Foreskin melanocyte (primary cell): ENCODE measurements at places on chromosomes 7 and 10.

DNA sequence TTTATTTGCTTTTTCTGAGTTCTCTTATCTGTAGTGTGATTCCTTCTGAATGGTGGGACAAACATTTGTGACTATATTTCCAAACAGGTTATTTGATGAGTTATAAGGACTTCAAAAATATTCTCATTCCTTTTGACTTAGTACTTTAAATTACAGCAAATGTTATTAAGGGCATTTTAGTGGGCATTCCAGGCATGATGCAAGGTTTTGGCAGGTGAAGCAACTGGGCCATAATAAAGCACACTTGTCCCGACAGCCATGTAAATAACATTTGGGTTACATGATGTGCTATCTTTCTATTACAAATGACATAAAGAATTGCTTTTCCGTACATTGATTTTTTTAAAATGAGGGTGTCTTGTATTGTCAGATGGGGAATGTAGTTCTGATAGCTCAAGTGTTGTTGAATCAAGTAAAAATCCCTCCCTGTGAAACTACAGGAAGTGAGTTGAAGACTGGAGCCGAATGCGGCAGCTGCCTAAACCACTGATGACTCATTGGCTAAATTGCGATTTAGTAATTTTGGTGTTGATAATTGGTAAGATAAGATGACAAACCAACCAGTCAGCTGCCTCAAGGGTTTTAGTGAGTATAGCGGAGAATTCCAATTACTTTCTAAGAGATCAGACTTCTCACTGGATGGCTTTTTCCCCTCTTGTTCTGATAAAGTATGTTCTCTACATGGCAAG lies 231.3 kb upstream of the NPY start:
- peak; percentile 65 for DNase-seq

GRCh38 chr10:132375116-132375794 lies 21.7 kb upstream of the PWWP2B start:
- DNase-seq, result no peak

GRCh38 chr10:119103903-119104653 lies at the start of gene DENND10:
TSS of gene DENND10 (plus strand) at chr10:119104113. CDS start at chr10:119104143, 30 bp downstream.
- DNase-seq, result peak; percentile 61

DNA sequence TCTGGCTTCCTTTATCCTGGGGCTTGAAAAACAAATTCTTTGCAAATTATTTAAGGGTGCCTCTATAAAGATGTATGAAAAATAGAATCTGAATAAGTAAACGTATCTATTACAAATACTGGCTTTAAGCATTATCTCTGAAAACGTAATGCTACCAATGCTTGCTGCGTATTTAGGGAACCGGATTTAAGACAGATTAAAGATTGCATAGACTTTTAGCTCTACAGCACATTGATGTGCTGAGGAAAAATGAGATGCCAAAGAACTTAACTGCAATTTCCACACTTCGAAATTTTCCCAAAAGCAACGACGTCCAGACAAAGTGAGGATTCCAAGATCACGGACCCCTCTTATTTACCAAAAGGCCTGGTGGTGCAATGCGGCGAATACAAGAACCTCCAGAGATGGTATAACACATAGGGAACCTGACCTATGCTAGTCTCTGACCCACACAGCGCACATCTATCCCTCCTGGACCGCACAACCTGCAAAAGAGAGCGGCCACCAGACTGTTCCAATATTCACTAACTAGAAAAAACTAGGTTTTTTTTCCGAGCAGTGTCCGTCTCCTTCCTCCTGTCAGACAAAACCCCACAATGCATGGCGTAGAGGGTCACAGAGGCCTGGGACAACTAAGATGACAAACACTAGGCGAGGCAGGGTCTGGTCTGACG lies 34.3 kb upstream of the PHF14 start:
- DNase-seq, result peak; percentile 14

DNA sequence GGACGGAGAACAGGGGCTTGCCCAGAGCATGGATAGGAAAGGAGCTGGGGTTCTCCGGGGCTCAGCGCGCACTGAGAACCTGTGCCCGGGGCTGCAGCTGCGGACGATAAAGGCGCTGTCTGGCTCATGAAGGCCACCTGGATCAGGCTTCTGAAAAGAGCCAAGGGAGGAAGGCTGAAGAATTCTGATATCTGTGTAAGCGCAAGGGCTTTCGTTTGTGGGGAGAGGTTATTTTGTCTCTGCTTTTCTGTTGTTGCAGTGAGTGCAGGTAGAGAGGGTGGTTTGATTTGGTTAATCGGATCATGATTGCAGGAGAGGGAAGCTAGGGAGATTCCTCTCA lies 250.5 kb downstream of the NSUN6 start:
- DNase-seq, result no peak

GRCh38 chr7:74718336-74718735 lies 55.5 kb upstream of the NCF1 start:
- no peak for DNase-seq

GRCh38 chr10:43156590-43157341 lies 18.5 kb downstream of the CSGALNACT2 start:
- no peak for DNase-seq

DNA sequence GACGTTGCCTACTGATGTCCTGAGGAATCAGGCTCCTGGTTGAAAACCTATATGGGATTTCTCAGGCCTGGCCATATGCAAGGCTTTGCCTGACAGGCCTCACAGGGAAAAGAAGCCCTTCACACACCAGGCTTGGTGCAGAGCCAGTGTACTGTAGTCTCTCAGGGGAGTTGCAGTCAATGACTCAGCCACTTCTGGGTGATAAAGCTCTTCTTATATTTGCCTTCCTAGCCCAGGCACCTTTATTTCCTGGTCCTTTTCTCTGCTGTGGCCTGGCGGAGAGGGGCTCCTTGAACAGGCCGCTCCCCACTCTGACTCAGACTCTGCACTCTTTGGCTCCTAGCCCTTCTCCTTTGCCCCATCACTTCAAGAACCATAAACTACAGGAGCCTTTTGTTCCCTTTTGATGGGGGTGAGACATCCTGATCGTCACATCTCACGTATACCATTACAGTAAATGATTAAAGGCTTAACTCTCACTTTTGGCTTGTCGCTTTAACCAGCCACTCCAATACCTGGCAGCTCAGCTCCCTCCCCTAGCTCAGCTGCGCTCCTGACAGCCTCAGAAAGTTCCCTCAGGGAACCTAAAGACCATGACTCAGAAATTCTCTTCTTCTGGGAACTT lies 33.5 kb downstream of the DPY19L1 start:
- peak; percentile 26 for DNase-seq

GRCh38 chr7:77657427-77658224 lies 38.6 kb upstream of the RSBN1L start:
- peak; percentile 22 for DNase-seq

DNA sequence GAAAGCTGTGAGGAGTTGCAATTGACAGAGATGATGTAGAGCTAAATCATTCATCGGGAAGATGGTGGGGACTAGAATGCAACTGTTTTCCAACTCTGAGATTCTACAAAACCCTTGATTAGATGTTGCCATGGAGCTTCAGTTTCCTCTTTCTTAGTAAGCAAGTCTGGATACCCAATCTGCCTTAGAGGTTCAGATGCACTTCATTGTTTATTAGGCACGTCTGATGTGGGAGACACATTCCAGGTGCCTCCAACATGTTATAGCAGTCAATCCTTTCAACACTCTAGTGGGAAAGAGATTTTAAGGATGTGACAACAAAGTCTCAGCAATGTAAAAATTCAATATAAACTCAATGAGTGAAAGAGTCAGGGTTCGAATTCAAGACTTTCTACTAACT lies 291.3 kb upstream of the PHYHIPL start:
- no peak for DNase-seq

DNA sequence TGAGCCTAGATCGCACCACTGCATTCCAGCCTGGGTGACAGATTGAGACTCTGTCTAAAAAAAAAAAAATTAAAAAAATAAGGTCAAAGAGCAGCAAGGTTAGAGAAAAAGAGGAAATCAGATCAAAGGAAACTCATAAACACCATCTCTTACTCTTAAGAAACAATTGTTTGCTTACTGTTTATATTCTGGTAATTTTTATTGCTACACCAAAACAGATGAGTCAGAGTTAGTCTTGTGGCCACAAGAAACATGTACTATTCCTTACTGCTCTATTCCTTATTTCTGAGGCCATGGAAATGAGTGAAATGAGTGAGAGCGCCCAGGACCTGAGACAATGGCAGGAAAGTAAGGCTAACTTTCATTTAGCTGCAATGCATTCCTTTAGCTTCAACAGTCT lies 387.3 kb downstream of the HPSE2 start:
- DNase-seq, result no peak

DNA sequence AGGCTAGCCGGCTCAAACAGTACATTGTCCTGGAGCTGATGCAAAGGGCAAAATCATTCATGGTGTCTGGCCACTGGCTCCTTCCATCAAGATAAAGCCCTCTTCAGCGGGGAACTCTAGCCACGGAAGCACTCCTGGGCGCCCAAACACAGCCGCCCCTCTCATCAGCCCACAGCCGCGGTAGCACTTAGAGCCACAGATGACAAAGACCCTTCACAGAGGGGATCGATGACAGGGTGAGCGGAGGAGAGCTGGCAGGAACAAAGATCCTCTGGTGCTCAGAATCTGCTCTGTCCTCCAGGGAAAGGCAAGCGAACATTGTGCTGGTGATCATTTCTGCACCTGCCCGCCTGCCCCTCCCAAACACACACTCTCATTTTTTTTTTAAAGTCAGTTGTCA lies 222.2 kb upstream of the NRP1 start:
- no peak for DNase-seq

DNA sequence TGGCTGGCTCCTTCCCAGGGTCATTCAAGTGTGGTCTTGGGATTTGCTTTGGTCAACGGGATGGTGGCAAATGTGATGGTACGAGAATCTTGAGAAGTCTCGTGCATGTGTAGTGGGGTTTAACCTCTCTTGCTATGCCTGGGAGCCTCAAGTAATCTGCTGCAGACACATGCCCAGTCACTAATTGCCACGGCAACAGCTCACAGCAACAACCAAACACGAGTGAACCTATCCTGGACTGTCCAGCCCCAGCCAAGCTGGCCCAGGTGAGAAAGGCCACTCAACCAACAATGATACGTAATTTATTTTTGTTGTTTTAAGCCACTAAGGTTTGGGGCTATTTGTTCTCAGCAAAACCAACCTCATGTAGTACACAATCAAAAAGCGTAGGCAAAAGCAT lies 38.1 kb upstream of the DDC start:
- no peak for DNase-seq

- no peak for DNase-seq
Measured at GRCh38 chr7:12385364-12385786, 18.3 kb downstream of the VWDE start.

GRCh38 chr7:106402898-106403297 lies 118.1 kb upstream of the NAMPT start:
- no peak for DNase-seq

DNA sequence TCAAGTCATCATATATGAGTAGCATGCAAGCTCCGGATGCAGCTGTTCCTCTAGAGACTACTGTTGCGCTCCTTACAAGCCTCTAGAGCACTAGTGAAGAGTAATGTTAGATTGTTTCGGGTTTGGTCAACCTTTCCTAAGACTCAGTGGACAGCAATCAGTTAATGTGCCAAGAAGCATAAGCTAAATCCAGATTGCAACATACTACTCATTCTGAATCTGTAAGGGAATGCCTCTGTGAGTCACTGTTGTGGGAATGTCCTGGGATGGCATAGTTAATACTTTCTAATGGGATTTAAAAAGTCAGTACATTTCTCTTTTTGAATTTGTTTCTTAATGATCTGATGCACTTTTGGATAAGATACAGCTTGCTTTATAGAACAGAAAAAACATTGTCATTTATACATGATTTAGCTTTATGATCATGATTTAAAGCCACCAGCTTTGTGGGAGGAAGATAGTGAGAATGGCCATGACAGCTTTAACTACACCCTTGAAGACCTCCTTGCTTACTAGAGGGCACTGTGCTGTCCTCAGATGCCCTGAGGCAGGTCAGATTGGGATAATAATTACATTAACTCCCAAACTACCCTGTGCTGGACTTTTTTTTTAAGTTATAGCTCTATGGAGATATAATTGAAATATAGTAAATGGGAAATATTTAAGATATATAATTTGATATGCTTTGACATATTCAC lies 138.4 kb downstream of the SDK1 start:
- DNase-seq, result peak; percentile 51

GRCh38 chr7:82017334-82017943 lies 247.6 kb upstream of the HGF start:
- no peak for DNase-seq

DNA sequence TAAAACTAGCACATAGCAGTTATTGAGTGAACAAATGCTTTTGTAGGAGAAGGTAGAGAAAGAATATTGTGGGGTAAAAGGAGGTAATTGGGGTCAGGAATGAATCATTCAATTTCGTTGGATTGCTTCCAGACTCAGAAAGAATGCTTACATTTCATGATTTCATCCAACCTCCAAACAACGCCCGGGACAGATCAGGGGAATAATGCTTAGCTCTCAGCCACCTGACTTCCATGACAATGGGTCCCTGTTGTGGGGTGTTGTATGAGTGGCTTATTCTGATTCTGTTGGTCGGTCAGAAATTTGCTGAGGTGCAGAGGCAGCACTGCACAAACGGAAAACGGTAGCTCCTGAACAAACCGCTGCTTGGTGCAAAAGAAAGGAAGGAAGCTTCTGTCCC lies 24.0 kb upstream of the INPP5F start:
- DNase-seq, result peak; percentile 72

DNA sequence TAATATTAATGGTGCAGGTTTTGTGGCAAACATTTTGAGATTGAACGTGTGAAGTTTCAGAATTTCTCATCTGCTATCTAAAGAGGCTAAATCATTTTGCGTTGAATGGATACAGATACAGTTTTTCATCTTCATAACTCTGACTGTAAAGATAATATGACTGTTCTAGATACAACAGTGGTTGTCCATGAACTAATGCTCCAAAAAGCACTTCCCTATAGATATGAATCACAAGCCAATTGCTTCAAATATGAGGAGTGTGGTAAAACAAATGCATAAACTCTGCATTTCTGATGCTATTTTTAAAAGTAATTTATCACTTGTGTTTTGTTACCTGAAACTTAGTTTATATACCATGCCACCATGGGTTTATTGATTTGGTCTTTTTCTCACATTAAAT lies 750.1 kb downstream of the MAGI2 start:
- DNase-seq, result no peak

GRCh38 chr10:60031183-60031582 lies 124.8 kb upstream of the CCDC6 start:
- no peak for DNase-seq

- DNase-seq, result no peak
Measured at GRCh38 chr10:32225976-32226375, 121.0 kb downstream of the EPC1 start.

DNA sequence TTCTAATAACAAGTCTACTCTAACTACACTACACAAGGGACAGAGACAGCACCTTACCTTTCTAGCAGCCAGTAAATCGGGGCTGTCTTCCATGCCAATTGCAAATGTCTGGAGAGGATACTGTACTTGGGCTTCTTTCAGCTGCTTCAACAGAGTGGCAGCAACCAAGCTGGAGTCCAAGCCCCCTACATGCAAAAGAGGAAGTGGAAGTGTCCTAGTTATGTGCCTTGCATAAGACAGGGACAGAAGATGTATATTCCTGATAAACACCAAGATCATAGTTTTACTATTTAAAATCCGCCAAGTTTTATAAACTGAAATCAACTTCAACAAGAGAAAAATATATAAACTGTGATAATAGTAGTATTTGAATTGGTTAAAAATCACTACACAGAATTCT lies 14.0 kb downstream of the ASNS start:
- DNase-seq, result no peak
